OCI-M1 (cell line): ENCODE measurements at places on chromosomes 5 and 9.

- DNase-seq: no peak
These were observed 353 bp downstream of the ACSL6 start for GRCh38 chr5:132010989-132011621.

- no peak for DNase-seq
These were observed 2.7 kb downstream of the PCDHGC5 start for GRCh38 chr5:141491323-141492167.

- peak; percentile 55 for DNase-seq
These were observed 25.9 kb downstream of the PSMB7 start for GRCh38 chr9:124389146-124389939.

DNA sequence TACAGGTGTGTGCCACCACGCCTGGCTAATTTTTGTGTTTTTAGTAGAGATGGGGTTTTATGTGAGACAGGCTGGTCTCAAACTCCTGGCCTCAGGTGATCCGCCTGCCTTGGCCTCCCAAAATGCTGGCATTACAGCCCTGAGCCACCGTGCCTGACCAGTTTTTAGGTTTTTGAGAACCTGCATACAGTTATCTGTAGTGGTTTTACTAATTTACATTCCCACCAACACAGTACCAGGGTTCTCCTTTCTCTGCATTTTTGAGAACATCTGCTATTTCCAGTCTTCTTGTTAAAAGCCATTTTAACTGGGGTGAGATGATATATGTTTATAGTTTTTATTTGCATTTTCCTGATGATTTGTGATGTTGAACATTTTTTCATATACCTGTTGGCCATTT is 12.8 kb downstream of the DMXL1 start:
- DNase-seq: no peak

DNA sequence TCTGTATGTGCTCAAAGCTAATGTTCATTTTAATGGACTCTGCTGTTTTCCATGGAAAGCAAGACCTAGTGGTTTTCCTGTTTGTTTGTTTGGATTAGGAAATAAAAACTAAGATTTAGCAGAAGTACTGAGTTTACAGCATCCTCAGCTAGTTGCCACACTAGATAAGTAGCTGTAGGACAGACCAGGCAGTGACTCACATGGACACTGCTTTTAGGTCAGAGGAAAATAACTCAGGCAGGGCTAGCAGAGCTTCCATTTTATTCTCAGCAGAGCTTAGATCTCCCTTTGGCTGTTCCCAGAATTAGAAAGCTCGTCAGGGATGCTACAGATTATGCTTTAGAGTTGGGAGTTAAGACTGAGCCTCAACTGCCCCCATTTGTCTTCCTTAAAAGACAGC is 204.4 kb downstream of the SH3GL2 start:
- no peak for DNase-seq

DNA sequence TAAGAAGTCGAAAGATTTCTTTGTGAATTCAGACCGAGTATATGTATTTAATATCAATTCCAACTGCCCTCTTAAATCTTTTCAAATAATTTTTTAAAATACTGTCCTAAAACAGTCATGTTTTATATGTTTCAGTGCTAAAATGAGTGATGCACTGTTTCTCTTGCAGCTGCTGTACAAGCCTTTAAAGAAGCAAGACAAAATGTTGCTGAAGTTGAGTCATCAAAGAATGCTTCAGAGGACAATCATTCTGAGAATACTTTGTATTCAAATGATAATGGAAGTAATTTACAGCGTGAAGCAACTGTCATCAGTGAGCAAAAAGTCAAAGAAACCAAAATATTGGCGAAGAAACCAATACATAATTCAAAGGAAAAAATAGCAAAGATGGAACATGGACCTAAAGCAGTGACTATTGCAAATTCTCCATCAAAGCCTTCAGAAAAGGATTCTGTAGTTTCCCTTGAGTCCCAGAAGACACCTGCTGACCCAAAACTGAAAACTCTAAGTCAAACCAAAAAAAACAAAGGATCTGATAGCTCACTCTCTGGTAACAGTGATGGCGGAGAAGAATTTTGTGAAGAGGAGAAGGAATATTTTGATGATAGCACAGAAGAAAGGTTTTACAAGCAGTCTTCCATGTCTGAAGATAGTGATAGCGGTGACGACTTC is 58.0 kb downstream of the LOX start:
- DNase-seq: no peak

GRCh38 chr9:127336506-127337352 is 60.2 kb upstream of the SLC2A8 start:
- no peak for DNase-seq

DNA sequence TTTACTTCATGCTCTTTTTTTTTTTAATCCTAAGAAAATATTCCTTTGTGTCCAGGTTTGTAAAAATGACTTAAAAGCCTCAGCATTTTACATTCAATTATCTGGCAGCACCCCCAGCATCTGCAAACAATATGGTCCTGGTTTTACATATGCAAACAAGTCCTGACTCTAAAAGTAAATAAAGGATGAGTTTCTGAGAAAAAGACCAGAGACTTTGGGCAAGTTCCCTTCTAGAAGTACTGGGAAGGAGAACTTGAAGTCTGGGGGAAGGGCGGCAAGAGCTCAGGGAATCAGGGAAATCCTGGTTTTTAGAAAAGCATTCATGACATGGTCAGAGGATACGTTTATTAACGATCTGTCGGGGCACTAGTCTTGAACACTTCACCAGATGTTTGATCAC is 25.8 kb downstream of the COL23A1 start:
- DNase-seq: no peak

GRCh38 chr9:7533376-7534090 is 266.0 kb downstream of the DMAC1 start:
- DNase-seq: no peak

- peak; percentile 0 for DNase-seq
These were observed 20.4 kb downstream of the CCDC192 start for GRCh38 chr5:127723571-127723970.

DNA sequence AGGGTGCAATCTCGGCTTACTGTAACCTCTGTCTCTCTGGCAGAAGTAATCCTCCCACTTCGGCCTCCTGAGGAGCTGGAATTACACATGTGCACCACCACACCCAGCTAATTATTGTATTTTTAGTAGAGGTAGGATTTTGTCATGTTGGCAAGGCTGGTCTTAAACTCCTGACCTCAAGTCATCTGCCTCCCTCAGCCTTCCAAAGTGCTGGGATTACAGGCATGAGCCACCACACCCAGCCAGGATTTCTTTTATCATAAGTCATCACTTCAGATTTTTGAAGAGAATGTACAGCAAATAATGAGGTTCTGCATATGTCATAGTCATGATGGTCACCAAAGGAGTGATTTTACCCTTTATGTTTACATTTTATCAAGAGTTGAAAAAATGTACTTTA is 108.1 kb downstream of the GCNT1 start:
- no peak for DNase-seq

DNA sequence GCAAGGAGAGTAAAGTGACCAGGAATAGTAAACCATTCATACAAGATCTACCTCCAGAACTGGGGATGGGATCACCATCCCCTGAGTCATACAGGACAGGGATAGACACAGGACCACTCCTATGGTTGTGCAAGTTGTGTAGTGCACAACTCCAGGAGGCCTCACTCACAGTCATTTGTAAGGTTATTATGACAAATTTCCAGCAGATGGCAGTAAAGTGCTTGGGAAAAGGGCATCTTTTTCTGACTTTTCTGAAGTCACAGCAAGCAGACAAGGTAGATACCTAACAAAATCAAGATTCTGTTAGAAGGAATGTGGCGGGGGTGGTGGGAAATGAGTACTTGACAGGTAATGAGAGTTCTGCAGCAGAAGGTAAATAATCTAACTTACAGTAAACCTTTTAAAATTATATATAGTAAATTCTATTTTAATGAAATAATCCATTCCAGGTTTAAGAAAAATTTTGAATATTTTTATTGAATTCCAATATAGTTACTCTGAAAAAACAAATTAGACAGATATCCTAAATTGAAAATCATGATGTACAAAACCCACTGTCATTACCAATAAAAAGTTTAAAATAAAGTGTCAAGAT is 16.7 kb upstream of the KIF27 start:
- DNase-seq: peak; percentile 79

DNA sequence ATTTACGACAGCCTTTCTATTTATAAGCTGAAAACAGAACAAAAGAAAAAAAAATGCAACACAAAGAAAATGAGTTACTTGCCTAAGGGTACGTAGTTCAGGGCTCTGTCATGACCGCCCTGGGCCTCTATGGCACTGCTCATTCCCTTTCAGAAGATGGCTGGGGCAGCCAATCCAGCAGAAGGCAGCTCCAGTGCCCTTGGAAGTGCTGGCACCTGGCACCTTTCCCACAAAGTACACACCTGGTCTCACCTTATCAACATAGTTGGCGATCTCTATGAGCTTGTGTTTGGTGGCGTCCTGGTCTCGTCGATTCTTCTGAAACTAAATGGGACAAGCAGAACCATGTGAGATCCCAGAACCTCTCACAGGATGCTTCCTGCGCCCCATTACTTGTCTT is 53.2 kb downstream of the NIPAL4 start:
- DNase-seq: no peak

GRCh38 chr5:150311015-150311692 is 8.4 kb upstream of the ARSI start:
- DNase-seq: no peak

GRCh38 chr9:70868661-70869652 is 252.5 kb downstream of the TRPM3 start:
- DNase-seq: no peak

GRCh38 chr5:138353560-138354080 is 1.1 kb downstream of the KDM3B start:
- peak; percentile 83 for DNase-seq

GRCh38 chr5:69450116-69450515 is 35.2 kb downstream of the MARVELD2 start:
- DNase-seq: no peak

GRCh38 chr5:93384995-93385394 is 196.0 kb downstream of the NR2F1-AS1 start:
- DNase-seq: no peak

DNA sequence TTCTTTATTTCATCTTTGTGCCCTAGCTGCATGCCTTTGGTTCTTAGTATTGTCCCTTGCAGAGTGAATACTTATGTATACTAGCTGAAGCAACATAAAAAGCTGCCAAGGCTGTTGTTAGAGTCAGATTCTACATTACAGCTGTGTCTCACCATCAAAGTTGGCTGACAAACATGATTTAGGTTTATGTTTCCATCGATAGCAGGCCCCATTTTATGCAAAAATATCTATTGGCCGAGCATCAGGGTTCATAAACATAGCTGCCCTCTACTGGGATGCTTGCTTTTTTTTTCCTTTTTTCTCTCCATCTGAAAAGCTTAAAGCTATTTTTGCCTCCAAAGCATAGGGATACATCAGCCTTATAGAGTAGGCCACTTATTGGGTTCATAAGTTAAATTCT is 68.0 kb downstream of the FAM174A start:
- DNase-seq: no peak

DNA sequence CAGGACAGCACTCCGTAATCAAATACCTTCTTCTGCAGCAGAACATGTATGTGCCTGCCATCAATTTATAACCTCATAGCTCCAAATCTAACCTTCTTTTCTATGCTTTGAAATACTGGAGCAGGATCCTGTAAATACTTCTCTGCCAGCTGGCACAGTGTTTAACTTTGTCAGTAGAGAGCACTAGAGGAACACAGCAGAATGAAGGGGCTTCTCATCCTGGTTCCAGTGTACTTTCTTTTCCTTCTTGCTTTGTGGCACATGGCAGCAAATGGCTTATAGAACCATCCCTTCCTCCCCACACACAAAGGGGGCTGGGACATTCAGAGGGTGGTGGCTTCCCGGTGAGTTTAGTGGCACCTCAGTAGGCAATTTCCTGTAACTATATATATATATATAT is 3.8 kb upstream of the FBXW11 start:
- DNase-seq: peak; percentile 66

GRCh38 chr5:68757626-68758212 is 336.1 kb upstream of the SLC30A5 start:
- no peak for DNase-seq

- DNase-seq: no peak
These were observed 218.2 kb upstream of the ADAMTSL1 start for GRCh38 chr9:18255747-18256146.

GRCh38 chr9:86765746-86766430 is 181.4 kb downstream of the GAS1 start:
- DNase-seq: no peak

DNA sequence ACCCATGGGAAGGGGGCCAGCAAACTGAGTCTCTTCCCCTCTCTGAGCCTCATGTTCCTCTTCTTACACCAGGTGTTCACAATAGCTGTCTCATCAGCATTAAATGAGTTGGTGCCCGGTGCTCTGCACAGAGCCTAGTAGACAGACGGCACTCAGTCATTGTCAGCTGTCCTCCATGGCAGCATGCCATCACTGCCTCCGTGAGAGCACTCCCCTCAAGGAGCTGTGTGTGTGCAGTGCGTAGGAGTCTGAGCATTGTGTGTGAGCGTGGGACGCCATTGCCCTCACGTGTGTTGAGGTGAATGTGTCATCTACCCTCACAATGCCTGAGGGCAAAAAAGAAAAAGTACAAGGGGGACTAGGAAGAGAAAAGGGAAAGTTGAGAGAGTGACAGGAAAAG is 536.5 kb downstream of the CDK5RAP2 start:
- no peak for DNase-seq

- no peak for DNase-seq
These were observed 12.8 kb downstream of the NKD2 start for GRCh38 chr5:1021136-1021968.

GRCh38 chr5:72364171-72364570 is 44.0 kb downstream of the PTCD2 start:
- DNase-seq: peak; percentile 42
